Central memory CD4-positive, alpha-beta T cell (primary cell): ENCODE measurements at places on chromosomes 12 and 14.
A peak's percentile ranks its signal among the peaks of the same experiment; 100 is the strongest.

DNA sequence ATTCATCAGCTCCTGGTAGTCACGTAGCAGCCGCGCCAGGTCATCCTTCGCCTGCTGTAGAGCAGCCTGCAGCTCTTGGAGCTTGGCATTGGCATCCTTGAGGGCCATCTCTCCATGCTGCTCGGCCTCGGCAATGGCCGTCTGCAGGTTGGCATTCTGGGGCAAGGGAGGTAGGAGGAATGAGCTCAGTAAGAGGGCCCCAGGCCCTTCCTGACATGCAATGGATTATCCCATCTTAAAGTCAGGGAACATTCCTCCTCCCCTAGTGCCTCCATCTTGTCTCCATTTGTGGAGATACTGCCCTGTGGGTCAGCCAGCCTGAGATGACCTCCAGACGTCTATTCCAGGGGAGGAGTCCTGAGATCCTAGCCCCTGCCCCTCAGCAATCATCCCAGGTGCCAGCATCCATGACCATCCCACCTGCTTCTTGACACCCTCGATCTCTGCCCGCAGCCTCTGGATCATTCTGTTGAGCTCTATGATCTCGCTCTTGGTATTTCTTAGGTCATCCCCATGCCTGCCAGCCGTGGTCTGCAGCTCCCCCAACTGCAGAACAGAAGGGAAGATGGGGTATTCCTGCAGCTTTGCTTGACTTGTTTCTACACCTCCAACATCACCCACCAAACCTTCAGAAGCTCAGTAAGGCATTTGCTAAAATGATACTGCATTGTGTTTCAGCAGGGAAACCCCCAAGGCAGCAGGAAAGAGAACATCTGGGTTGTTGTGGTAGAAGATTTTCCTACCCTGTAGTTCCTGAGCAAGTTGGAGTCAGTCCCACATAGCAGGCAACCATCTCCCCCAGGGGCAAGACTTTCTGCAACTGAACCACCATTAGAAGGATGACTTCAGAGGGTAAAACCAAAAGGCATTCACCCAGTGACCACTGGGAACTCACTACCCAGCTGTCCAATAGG, 4.4 kb downstream of the KRT3 start:
- DNase-seq: no peak

DNA sequence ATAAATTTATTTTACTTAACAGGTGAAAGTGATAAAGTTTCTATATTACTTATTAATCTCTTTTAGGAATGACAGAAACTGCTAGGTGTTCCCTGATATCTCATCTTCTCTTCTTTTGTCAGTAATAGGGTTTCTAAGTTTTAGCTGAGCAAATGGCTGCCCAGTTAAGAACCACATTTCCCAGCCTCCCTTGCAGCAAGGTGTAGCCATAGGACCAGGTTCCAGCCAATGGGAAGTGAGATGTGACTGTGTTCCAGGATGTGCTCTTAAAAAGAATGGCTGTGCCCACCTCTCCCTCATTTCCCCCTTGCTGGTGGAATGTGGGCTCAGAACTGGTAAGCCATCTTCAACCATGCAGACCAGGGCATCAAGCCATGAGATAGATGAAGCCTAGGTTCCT, 165.6 kb downstream of the HELB start:
- DNase-seq: no peak

- DNase-seq: no peak
Measured at GRCh38 chr14:33809396-33809981, 141.4 kb downstream of the EGLN3 start.

- DNase-seq: no peak
Measured at GRCh38 chr14:41606532-41607303, at the start of gene LRFN5. Gene LRFN5 (plus strand): TSS chr14:41606876.

GRCh38 chr14:53146739-53147138, 6.4 kb downstream of the DDHD1 start:
- no peak for DNase-seq

- DNase-seq: peak; percentile 85
Measured at GRCh38 chr12:111405859-111406473, at the start of gene SH2B3. Gene SH2B3 (plus strand): TSS chr12:111405923. CDS start chr12:111418146, 12,223 bp downstream.

DNA sequence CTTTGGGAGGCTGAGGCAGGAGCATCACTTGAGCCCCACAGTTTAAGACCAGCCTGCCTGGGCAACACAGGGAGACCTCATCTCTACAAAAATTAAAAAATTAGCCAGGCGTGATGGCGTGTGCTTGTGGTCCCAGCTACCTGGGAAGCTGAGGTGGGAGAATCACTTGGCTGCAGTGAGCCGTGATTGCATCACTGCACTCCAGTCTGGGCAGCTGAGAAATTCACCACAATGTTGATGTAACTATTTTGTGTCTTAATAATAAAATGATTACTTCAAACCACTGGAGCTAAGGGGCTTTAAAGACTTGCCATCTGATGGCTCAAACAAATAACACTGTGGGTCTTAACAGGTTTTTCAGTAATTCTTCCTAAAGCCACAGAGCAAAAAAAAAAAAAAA, 10.8 kb downstream of the ERH start:
- no peak for DNase-seq

- no peak for DNase-seq
Measured at GRCh38 chr14:63939006-63939270, 86.1 kb downstream of the SYNE2 start.

DNA sequence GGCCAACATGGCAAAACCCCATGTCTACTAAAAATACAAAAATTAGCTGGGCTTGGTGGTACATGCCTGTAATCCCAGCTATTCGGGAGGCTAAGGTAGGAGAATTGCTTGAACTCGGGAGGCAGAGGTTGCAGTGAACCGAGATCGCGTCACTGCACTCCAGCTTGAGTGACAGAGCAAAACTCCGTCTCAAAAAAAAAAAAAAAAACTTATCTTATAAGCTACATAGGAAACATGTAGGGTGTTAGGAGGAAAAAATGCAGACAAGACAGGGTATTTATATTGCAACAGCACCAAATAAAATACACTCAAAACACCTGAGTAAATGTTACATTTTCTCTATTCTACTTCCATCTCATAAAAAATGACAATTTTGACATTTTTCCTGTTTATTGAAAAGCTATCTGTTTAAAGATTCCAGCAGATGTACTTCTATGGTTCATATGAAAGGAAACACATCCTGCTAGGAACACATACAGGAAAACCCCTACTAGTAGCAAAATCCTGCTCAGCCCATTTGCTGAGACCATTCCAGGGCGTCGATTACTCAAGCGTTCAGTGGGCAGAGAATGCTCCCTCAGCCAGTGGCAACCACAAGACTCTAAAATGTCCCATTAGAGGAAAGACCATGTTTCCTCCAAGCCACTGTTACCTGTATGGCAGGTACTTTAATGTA, 19.7 kb downstream of the CORO1C start:
- no peak for DNase-seq

- no peak for DNase-seq
Measured at GRCh38 chr12:108641446-108642268, 8.0 kb upstream of the SELPLG start.

GRCh38 chr12:86349196-86349595, 93.0 kb upstream of the MGAT4C start:
- no peak for DNase-seq

DNA sequence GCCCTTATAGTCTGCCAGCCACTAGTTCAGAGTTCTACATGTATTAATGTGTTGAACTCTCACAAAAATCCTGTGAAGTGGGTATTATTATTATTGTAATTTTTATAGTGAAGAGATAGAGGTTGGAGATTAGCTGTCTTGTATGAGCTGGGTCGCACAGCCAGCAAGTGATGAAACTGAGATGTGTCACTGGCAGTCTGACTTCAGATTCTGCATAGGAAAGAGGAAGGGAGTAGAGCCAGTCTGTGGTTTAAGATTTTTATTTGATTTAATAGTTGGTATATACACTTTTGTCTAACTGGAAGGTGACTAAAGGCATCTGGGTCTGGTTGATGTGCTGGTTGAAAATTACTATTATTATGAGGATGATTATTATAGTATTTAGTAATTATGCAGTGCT, 5.8 kb upstream of the FRS2 start:
- DNase-seq: no peak

DNA sequence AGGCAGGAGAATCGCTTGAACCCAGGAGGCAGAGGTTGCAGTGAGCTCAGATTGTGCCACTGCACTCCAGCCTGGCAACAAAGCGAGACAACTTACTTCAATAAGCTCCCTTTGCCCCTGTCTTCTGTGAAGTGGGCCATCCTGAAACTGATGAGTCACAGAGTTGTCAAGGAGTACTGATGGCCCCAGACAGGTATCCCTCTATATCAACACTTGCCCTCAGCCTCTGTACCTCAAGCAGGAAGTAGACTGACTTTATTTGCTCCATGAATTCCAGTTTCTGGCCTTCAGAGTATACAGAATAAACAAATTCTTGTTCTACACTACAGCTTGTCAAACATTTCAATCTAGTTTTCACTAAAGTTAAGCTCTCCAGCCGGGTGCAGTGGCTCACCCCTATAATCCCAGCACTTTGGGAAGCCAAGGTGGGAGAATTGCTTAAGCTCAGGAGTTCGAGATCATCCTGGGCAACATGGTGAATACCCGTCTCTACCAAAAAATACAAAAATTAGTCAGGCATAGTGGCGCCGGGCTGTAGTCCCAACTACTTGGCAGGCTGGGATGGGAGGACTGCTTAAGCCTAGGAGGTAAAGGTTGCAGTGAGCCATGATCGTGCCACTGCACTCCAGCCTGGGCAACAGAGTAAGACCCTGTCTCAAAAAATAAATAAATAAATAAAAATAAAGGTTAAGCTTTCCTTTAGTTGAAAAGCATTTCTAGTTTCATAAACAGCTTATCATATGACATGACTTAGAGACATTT, 16.4 kb upstream of the LRP10 start:
- DNase-seq: no peak

- DNase-seq: no peak
Measured at GRCh38 chr12:97288531-97288930, 174.1 kb upstream of the RMST start.

- DNase-seq: peak; percentile 40
Measured at GRCh38 chr14:106395456-106396050, 869.2 kb downstream of the TMEM121 start.

DNA sequence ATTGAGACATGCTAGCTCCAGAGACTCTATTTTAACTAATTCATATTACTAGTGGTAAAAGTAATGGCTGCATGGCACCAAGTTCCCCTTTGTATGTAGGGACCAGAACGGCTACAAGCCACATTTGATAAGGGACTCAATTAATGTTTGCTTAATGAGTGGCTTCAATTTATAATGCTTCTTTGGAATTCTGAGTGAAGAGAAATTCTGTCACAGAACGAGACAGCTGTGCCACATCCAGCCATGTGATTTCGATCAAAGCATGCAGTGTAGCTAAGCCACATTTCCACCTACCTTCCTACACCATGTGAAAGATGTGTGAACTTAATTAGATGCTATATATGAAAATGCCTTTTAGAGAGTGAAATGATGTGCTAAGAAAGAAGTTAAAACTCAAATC, 217.4 kb downstream of the ACSS3 start:
- no peak for DNase-seq

DNA sequence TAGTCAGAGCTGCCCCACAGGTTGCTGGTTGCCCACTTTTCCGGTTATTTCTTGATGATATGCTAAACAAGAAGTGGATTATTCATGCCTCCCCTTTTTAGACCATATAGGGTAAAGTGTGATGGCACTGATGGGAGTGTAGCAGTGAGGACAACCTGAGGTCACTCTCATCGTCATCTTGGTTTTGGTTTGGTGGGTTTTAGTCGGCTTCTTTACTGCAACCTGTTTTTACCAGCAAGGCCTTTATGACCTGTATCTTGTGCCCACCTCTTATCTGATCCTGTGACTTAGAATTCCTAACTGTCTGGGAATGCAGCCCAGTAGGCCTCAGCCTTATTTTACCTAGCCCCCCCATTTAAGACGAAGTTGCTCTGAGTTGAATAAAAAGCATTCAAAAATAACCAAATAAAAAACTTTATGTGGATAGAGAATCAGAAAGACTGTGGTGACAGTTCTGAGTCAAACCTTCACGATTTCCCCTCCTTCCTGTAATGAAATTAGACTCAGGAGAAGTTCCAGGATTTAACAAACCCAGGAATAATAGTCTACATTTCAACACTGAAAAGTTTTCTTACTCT, 144.2 kb downstream of the PAWR start:
- no peak for DNase-seq

GRCh38 chr12:9143929-9144729, 28.4 kb upstream of the A2M start:
- DNase-seq: no peak

GRCh38 chr14:101963656-101964296, 597 bp upstream of the DYNC1H1 start:
- DNase-seq: no peak

DNA sequence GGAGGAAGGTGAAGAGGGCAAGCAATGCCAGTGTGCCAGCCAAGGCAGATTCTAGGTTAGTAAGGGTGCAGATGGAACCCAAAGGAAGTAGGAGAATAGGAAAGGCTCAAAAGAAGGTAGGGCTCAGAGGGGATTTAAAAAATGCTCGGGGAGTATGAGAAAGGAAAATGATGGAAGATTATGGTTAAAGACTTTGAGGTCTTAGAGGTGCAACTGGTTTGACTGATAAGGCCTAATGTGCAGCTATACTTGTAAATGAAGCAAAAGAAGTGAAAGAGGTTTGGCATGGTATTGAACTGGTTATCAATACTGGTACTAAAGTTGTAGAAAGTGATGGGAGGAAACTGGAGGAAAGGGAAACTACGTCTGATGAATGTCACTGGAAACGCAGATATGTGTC, 94.7 kb downstream of the RPS6KA5 start:
- DNase-seq: no peak

DNA sequence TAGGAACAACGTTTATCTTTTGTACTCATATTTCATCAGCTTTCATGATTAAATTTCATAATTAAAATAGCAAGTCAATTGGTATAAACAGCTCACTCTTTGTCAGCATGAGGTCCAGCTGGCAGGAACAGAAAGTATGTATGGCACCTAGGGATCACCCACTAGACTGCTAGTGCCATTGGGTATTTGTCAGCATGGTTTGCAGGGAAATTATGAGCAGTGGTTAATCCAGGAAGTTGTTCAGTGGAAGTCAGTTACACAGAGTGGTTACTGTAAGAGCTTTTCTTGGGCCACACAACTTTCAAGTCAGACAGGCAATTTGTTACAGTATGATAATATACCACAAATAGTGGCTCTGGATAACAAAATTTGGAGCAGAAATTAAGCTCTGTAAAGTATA, 340.3 kb upstream of the RGS6 start:
- no peak for DNase-seq

- DNase-seq: peak; percentile 92
Measured at GRCh38 chr14:23034498-23035302, at the start of gene PSMB5. Gene PSMB5 (minus strand): TSS chr14:23034900. CDS start chr14:23034881, 19 bp downstream.
